ENCODE measurements at places on chromosomes 6 and 20.

DNA sequence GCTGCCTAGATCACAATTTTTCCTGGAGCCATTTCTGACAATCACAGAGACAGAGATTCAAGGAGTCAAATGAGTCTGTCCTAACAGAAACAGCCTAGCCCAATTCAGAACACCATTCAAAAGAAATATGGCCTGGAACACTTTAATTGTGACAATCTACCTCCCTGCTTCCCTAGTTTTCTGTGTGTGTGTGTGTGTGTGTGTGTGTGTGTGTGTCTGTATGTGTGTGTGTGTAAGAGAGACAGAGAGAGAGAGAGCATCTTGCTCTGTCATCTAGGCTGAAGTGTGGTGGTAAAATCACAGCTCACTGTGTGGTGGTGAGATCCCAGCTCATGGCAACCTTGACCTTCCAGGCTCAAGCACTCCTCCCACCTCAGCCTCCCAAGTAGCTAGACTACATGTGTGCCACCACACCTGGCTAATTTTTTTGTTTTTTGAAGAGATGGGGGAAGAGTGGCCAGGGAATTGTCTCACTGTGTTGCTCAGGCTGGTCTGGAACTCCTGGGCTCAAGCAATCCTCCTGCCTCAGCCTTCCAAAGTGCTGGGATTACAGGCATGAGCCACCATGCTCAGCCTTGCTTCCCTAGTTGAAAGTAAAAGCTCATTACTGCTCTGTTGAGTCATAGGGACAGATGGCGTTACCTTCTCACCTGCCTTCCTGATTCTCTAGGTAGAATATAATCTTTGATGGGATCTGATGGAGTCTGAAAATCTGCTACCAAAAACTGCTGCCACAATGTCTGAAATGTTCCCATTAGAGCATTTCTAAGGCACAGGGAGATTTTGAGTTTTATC, 89.6 kb upstream of the BEND6 start:
- no peak for DNase-seq

GRCh38 chr6:101662111-101662897, 268.8 kb downstream of the GRIK2 start:
- no peak for DNase-seq

- peak; percentile 70 for DNase-seq
These were observed 86.7 kb upstream of the F13A1 start for GRCh38 chr6:6407071-6407741.

DNA sequence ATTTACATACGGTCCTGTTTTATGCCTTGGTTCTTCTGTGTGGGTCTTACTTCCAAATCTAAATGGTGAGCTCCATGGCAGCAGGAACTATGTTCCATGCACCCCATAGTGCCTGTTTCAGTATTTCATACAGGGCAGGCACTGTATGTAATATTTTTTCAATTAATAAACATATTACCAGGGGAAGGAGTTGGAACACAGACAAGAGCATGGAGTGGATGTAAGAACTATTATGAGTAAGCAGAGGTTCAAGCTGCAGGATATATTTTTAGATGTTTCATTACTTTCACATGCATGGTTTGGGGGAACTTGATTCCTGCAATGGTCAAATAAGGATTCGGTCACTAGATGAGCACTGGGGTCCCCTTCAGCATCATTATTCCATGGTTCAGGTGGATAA, 108.3 kb downstream of the KIF13A start:
- no peak for DNase-seq

- no peak for DNase-seq
These were observed 71.0 kb upstream of the MRAP2 start for GRCh38 chr6:83962582-83962981.

DNA sequence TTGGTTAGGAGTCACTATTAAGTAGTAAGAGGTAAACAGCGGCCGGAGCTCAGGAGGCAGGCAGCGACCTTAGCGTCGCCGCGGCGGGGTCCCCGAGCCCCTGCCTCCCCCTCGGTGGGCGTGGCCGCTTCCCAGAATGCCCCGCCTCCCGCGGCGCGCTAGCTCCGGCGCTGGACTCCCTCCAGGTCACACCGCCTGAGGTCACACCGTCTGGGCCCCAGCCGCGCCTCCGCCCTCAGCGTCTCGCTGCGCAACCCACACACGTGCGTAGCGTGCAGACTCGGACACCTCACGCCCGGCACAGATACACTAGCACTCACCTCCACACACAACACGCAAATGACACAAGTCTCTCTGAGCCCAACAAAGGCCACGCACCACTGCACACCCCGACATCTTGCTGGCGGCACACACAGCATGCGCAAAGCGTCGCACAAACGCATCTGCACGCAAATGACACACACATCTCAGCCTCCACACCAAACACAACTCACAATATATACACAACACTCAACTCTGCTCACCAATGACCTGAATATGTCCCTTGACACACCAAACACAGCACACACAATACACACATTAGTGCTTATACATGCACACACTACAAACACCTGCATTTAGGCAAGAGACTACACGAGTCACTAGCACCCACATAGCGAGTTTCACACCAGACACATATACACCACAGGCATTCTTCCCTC, 17.6 kb upstream of the CDKN1A start:
- DNase-seq: no peak

DNA sequence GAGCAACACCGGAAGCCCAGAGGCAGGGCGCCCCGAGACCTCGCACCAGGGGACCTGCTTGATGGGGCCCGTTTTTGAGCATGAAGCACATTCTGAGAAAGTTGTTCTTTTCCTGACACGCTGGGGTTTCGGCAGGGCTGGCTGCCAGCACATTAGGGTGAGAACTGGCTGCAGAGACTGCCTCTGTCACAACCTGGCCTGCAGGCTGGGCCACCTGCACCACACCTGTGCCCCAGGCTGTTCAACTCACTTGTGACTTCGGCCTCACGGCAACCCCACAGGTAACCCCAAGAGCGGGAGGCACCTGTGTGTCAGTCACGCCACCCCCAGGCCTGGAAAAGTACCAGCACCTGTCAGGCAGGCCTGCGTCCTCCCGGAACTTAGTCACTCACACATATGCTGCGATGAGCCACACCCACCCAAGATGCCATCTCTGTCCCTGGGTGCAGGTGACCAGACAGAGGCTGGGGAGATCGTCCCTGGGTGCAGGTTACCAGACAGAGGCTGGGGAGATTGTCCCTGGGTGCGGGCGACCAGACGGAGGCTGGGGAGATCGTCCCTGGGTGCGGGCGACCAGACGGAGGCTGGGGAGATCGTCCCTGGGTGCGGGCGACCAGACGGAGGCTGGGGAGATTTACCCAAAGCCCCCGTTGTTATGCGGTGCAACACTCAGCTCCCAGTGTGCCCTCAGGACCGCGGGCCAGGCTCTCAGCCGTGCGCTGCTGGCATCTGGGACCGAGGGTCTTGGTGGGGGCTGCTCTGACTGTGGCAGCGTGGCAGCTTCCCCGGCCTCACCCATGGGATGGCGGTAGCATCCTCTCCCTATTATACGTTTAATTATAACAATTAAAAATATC, 82.5 kb upstream of the BHLHE23 start:
- DNase-seq: no peak

DNA sequence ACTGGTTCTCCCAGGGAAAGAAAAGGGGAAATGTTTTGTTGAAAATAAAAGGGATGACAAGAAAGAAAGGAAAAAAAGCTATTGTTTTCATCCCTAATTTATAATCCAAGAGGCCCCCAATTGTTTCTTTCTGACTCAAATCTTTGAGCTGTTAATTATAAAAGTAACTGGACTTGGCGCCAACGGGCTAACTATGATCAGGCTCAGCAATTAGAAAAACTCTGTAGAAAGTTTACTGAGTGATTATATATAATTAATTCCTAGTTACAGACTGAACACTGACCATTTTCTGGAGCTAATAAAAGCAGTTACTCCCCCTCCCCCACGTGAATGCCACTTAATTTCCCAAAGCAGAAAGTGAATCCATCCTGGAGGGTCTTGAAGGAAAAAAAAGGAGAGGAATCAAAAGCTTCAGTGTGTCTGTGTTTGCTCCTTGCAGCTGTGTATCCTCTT, 3.2 kb downstream of the ZMYND8 start:
- DNase-seq: no peak

- no peak for DNase-seq
These were observed 10.1 kb upstream of the BTBD3 start for GRCh38 chr20:11907621-11908020.

- DNase-seq: no peak
These were observed 58.2 kb upstream of the RNGTT start for GRCh38 chr6:89021629-89022028.

DNA sequence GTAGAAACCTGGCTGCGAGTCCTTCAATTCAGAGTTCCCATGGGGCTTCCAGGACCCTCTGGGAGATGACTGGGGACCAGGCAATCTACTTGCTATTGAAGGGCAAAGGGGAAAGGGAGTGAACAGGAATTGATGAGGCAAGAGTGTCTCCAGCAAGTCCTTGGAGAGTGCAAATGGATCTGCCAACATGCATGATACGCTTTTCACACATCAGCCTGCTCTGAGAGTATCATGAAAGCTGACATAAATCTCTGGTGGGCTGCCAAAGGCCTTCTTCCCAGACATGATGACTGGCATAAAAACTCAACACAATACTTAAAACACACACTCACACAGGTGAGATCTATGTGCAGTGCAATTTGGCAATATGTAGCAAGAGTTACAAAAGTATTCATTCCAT, 759.1 kb downstream of the PTPRT start:
- DNase-seq: no peak

DNA sequence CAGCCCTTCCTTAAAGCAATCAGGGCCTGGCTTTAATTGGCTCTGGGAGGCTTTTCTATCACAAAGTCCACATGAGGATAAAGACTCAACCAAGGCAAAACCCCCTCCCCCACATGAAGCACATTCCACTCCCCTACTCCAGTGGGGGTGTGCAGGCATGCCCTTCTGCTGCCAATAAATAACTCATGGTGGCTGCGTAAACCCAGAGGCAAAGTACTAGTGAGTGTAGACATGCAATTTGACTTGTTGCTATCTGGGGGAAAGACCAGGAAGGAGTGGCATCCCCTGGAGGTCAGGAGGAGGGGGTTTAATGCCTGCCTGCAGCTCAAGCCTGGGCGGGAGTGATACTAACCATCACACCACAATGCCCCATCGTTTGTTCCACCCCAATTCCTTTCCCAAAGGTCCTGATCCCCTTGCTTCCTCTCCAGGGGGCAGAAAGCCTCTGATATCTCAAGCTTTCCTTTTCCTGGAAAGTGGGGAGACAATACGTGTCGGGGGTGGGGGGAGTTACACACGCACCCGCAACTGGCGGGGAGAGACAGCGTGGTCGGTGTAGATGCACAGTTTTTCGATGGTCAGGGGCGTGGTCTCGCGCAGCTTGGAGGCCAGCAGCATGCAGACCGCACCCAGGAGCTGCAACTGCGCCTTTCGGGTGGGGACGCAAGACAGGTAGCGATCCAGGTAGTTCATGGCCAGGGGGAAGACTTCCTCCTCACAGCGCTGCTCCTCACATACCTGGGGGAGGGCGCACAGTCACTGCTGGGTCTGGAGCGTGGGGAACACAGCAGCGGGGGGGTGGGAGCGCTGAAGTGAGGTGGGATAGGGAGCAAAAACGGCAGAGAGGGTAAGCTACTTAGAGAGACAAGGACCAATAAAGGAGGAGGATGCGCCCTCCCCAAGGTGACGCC, 1.5 kb downstream of the CCND3 start:
- no peak for DNase-seq

DNA sequence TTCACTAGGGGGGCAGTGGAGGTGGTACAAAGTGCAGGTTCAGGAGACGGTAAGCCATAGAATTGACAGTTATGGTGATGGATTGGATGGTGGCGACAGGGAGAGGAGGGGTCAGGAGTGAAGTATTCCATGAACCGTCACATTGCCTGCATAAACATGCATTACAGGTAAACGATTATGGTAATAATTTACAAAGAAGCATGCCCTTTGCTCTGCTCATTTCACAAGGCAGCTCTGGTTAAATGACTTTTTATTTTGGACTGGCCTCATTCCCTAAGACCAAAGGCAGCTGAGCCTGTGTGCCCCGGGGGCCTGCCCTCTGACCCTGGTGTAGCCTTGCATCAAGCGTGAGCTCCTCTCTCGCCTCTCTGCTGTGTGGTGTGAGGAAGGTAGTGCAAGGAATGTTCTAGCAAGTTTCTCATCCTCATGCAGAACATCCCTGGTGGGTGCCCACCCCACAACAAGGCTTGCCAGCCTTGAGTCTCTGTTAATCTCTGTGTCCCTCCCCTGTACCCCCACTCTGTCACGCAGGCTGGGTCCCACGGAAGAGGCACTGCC, 59.0 kb downstream of the PPP1R14C start:
- DNase-seq: no peak

- DNase-seq: no peak
These were observed 111.4 kb upstream of the ATXN1 start for GRCh38 chr6:16872543-16873235.

DNA sequence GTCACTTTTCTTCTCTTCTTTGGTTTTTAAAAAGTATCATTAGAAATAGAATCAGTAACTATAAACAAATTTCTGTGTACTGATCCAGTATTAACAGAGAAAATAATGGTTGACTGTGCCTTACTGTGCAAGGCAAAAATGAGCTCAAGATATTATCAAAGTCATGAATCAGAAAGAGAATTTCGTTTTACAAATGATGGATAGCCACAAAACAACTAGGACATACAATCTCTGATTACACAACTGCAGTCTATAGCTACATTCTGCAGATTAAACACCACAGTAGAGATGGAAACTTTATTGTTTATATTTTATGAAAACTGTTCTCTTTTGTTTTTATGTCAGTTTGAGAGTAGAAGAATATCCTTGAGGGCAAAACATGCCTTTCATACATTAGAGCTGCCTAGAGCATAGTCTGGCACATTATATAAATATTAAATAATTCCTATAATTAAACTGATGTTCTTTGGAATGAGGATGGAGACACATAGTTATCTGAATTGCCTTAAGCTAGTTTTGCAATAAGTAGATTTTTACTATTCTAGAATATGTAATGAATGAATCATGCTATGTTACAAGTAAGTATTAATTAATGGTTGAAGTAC, 333.1 kb downstream of the LAMA2 start:
- DNase-seq: no peak

DNA sequence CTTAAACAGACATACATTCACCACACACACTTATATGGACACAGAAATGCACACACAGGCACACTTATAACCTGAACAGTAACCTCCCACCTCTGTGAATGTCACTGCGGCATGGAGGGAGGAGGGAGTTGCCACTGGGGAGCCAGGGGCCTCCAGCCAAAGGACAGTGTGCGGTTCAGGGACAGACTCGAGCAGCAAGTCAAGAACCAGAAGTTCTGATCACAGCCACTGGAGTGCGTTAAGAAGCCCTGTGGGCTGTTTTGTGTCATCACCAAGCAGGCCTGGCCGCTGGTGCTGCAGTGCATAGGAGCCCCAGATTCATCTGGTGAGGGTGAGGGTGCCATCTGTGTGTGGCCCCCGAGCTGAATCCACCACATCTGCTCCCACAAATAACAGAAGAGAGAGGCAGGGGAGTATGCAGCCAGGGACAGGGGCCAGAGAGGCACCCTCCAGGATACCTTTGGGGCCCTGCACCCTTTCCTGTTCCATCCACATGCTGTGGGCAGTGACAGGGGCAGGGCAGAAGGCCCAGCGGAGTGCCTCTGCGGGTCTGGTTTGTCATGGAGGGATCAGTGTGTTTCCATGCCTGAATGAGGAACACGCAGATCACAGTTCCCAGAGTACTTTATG, 20.3 kb downstream of the SYNDIG1 start:
- no peak for DNase-seq
